ENCODE measurements at places on chromosomes 3 and 15.

DNA sequence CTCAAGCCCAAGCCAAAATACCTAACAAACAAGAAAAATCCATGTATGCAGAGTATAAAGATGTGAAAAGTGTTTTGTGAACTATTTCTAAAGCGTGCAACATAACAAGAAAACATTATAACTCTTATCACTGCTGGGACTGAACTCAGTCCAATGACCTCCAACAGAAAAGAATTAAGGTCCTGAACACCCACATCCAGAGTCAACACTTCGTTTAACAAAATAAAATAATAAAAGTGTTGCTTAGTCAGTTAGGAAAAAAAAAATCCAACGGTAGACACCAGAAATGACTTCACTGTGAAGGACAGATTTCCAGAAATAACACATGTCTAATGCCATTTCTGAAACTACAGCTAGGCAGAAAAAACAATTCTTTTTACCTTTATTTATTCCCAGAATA is 28.0 kb downstream of the MB21D2 start:
- DNase-seq, result no peak

DNA sequence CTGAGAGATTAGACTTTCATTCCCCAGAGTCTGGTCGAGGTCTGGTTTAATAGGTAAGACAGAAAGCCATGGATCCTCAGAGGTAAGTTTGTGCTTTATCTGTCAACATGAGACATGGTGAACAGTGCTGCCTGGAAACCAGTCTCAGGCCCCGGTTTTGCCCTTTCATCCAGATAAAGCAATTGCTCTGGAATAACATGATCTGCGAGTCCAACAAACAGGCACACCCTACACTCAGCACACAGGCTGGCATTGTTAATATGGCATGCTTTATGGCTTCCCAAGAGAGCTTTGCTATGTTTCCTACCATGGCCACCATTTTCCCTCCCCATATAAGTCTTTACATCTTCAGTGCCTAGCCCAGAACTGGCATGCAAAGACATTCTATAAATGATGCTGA is 30.1 kb upstream of the MNS1 start:
- no peak for DNase-seq

DNA sequence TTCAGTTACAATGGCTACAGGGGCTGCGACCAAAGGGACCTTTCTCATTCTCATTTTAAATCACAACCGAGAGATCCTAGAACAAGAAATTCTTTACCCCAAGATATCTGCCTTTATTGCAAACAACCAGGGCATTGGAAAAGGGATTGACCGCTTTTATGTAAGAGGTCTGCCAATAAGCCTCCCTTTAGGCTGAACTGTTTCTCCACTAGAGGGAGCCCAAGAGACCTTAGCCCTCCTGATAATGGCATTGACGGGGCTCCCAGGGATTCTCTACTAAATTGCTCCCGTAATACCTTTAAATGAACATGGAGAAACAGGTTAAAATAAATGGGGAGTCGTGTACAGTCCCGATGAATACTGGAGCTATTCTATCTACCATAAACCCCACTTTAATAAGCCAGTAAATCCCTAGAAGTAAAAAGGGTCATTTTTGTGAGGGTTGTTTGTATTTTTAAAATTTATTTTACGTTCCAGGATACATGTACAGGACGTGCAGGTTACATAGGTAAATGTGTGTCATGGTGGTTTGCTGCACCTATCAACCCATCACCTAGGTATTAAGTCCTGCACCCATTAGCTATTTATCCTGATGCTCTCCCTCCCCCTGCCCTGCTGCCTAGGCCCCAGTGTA is 7.5 kb upstream of the IGSF10 start:
- peak; percentile 22 for DNase-seq

GRCh38 chr3:188531210-188531609 is 377.3 kb downstream of the LPP start:
- DNase-seq, result peak; percentile 74

GRCh38 chr15:25859838-25860645 is 3.1 kb downstream of the ATP10A start:
- no peak for DNase-seq

DNA sequence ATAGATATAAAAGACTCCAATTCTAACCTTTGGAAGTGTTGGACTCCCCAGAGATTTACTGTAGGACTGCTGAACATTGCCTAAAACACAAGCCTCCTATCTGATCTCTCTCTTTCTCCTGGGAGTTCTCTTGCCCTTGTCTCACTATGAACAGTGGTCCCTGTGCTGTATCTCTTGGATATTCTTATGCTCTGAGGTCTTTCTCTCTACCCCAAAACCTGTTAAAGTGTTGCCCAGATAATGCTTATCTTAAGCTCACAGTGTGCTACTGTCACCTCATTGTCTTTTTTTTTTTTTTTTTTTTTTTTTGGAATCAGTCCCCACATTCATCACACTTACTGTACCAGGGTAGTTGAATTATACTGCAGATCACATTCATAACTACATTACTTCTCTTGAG is 131.0 kb upstream of the CBLB start:
- DNase-seq, result no peak

DNA sequence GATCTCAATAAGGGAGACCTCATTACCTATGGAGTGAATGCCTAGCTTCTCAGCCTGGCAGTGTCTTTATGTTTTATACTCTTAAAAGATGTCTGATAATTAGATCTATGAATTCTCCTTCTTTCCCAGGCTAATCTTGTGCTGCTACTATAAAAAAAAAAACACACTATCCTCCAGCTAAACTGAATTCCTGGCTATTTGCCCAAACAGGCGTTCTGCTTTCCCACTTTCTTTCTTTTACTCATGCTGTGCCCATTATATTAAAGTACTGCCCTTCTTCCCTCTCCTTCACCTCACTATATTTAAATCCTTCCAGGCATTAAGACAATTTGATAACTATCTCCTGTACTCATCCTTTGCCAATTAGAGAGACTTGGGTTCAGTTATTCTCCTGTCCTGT is 1134.9 kb downstream of the ROBO2 start:
- DNase-seq, result no peak

DNA sequence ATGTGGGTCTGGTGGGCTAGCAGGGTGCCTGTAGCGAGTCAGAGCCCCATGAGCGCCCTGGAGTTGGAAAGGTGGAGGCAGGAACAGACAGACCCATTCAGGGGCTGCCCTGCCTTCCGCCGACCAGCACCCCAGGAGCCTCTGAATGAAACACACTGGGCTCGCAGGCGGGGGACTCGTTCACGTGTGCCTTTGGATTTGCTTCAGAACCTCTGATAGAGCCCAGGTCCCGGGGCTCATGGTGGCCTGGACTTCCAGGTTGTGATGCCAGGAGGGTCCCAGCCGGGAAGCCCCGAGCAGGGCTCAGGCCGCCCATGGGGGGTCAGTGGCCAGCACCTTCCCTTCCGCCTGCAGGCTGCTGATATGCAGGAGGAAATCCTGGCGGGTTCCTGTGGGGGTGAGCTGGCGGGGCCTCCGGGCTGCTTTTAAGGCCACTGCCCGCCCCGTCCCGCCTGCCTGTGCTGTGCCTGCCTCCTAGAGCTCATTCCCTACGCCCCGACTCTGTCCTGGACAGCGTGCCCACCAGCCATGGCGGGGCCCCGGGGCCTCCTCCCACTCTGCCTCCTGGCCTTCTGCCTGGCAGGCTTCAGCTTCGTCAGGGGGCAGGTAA is at the start of gene STAB1:
TSS of gene STAB1 (plus strand) at position 453 of the 610 bp plus-strand sequence. CDS start at position 529, 76 bp downstream.
- DNase-seq, result no peak

GRCh38 chr15:20671675-20672074 is 130.1 kb upstream of the GOLGA6L6 start:
- DNase-seq, result no peak

DNA sequence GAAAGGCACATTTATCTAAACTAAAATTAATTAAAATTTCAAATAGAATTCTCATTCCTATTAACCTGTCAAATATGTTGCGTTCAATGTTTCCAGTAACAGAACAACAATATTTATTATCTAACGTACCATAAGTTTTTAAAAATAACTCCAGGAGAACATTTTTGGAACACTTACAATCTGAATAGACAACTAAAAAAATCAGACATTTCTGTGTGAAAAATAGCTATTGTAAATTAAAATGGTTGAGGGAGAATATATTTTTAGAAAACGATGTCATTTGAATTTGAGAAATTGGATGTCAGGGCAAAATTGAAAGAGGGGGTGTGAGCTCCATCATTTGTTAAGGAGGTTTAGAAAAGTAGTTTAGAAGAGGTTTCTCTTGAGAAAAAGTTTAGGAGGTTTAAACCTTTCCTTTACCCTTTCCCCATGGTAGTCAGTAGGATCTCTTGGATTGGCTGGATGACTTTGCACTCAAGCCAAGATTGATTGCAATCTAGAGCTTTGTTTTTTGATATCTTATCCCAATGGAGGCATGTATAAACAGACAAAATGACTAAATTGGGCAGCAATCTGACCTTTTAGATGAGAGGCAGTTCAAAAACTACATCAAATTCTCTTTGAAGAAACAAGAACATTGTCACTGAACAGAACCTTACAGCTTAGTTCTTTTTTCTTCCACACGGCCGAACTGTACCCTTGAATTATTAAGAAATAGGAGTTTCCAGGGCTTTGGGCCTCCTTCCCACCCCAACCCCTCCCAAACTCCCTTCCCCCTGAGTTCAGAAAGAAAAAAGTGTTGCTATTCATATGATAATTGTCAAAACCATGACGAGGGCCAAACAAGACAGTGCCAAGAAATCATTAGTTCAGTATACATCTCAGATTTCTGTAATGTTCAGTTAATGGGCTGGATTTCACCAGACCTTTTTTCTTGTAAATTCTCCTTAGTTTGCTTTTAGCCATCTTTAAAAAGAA is 79.7 kb upstream of the CDIN1 start:
- DNase-seq, result no peak
